ENCODE measurements at places on chromosomes 7 and 10.

- DNase-seq: no peak
These were observed 22.5 kb downstream of the PLPP4 start for GRCh38 chr10:120479506-120479905.

GRCh38 chr10:5508161-5508604 lies 8.8 kb upstream of the CALML5 start:
- DNase-seq: no peak

GRCh38 chr10:58704226-58704625 lies 191.6 kb downstream of the BICC1 start:
- DNase-seq: no peak

GRCh38 chr10:49518982-49519578 lies 19.8 kb downstream of the ERCC6 start:
- peak; percentile 49 for DNase-seq

DNA sequence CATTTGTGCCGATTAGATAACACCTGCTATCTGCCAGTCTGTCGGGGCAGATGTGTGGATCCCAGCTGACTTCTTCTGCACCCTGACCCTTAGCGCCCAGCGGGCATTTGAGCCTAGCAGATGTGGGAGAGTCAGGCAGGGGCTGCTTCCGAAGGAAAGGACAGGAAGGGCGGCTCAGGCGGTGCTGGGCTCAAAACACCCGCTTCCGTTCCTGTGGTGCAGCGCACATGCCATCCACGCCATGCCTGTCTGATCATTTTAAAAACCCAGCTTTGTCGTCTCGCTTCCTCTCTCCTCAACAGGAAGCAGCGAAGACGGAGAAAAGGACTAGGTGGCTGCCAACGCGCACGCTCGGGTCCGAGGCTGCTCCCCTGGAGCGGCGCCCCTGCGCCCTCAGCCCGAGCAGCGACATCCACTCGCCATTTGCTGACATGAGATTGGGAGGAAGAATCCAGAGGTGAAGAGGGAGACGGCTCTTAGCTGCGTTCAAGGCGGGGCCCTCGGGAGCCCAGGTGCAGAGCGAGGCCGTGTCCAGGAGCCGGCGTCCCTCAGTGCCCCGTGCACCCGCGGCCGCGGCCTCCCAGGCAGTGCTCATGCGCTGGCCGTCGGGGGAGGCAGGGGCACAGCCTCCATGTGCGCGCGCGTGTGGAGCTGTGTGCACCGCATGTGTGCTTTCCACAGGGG lies 5.9 kb upstream of the BHLHA15 start:
- no peak for DNase-seq

GRCh38 chr10:34869135-34869836 lies 54.2 kb upstream of the PARD3 start:
- no peak for DNase-seq

DNA sequence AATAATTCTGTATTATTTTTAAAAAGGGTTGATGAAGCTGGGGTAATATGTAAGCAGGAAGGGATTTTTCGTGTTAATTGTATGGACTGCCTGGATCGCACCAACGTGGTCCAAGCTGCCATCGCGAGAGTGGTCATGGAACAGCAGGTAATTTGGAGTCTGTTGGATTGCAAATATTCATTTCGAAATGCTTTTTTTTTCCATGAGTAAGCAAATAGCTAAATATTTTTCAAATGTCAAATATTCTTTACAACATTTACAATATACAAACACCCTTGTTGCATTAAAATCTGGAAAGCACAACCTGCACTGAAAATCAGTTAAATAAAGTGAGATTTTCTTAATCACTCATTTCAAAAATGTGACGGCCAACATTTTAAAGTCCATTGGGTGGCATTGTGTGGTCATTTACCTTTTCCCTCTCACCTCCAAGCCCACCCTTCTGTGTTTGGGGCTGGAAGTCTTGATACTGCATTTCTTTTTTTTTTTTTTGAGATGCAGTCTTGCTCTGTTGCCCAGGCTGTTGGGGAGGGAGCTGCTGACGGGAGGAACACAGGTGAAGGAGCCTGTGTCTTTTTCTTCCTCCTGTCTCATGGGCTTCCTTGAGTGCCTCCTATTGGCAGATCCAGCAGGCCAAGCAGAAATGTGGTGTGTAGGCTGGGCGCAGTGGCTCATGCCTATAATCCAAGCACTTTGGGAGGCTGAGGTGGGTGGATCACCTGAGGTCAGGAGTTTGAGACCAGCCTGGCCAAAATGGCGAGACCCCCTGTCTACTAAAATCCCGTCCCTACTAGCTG lies 66.1 kb downstream of the MCMBP start:
- DNase-seq: no peak

DNA sequence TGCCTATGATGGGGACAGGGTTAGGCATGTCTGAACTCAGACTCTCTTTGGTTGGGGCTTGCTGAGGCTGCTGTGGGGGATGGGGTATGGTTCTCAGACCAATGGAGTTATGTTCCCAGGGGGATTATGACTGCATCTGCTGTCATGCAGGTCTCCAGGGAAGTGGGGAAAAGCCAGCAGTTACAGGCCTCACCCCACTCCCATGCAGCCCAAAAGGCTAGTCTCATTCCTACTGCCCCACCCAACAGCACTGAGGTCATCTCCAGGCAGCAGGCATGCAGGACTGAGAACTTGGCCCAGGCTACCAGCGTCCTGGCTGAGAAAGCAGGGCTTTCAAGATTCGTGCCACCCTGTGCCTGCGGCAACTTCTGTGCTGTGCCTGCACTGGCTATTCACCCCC lies 373.3 kb downstream of the HTR7 start:
- no peak for DNase-seq

DNA sequence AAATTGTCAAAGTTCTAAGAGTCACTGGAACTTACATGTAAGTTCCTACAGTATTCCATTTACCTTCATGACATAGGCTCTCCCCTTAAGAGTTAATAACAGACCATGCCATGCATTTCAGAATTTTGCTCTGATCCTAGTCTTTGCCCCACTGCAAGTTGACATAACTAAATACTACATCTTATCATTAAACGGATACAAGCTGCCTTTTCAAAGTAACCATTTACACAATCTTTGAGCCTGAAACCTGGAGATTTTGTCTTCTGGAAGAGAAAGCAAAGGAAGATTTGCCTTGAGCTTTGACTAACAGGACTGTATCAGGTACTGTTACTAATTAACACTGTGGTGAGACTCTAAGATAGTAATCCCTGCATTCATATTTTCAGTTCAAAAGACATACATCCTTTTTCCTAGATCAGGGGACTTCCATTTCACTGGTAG lies 9.3 kb upstream of the AKR1D1 start:
- no peak for DNase-seq

- no peak for DNase-seq
These were observed 289.4 kb upstream of the SP8 start for GRCh38 chr7:21076054-21076453.

All from CD4-positive, alpha-beta T cell treated with Interleukin-4 for 4 hours (primary cell).